ENCODE measurements at places on chromosomes 2 and 18. TPM values are rescaled to one million over a fixed set of nuclear protein-coding genes. Genes with fewer than 3 reads are reported as not detected.

DNA sequence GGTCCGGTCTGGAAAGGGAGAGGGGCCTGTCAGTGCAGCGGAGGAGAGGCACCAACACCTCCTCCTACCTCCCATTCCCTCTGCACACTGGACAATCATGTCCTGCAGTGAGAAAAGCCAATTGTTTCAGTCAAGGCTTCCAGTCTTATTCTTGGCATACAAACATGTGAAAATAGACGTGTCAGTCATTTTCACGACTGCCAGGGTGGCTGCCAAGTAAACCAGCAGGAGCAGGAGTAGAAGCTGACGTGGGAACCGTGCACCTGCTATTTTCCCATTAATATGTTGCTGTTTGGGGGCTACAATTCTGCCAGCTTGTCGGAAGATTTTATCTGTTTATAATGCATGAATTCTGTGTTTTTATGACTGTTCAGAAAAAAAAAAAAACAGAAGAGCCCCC is 202.3 kb downstream of the SPP2 start:
- ATAC-seq: no peak

DNA sequence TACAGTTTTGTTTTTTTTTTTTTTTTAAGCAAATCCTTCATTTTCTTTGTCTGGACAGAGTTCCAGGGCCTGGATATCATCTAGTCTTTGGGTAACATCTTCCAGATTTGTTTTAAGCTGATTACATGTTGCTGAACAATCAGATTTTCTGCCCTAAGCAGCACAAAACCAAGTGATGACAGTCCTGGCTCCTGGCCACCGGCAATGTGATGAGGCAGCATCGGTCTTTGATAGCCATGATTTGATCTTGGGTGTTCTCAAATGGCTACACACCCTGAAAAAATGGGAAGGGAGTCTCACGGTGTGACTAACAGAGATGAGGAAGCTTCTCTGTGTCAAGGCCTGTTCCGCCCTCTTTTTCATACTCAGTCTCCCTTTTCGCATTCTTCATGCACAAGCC is 708.6 kb upstream of the ZEB2 start:
- ATAC-seq: no peak

Gene ELOA2
- total RNA-seq: not detected

Gene NUP35
- 30.6 TPM for total RNA-seq

Gene TTL
- 12.7 TPM for total RNA-seq
